ENCODE measurements at places on chromosomes 3 and 15.
A peak's percentile ranks its signal among the peaks of the same experiment; 100 is the strongest.

DNA sequence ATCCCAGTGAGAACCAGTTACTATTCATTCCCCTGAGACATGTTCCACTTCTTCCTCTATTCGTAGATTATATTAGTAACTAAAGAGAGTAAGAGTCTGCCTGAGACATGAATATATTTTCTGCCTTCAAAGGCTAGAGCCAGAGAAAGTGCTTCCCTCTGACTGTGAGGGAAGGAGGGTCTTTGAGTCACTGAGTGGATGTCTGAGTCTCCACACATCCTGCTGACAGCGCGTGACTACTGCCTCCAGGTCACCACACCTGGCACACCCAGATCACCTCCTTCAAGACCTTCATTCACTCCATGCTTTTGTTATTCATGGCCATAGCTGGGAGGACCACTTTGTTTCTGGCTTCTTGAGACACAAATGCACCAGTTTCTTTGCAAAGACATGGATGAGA lies 135.6 kb downstream of the SOX2 start:
- DNase-seq: no peak

DNA sequence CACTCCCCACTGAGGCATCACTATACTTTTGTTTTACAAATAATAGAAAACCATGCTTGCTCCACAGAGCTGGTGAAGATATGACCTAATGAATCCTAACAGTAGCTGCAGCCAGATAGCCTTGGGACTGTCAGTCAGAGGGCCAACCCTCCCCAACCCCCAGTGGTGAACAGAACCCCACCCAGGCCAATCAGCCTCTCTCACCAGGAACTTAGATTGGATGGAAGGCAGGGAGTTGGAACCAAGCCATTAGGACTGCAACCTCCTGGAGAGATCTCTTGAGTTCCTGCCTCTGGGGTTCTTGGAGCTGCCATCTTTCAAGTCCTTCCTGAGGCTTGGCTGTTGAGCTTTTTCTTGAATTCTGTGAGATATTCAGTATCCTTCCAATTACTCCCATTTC lies 3.0 kb upstream of the MRPS22 start:
- DNase-seq: no peak

DNA sequence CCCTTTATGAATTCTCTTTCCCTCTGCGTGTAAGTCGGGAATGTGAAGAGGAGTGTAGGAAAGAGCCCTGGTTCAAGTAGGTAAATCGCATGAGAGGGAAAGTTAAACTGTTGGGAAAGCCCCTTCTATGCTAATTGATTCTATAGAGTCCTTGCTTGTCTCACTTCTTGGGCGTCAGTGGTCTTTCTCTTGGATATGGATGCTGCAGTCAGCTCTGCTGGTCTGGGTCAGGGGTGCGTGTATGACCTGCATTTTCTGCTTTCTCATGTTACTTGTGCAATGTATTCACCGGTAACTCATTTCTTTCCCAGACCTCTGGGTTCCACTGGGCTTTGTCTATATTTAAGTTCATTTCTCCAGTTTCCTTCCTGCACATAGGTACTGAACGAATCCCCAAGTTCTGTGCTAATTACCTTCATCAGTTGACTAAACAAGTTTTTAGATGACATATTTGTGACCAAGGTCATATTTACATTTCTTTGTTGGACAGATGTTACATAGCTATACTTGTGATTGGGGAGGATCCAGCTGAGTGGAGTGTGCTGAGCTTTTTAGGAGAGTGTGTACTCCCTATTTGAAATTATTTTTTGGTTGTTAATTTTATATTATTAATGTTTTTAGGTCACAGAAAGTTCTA lies 1.4 kb downstream of the SETD5 start:
- DNase-seq: peak; percentile 39

DNA sequence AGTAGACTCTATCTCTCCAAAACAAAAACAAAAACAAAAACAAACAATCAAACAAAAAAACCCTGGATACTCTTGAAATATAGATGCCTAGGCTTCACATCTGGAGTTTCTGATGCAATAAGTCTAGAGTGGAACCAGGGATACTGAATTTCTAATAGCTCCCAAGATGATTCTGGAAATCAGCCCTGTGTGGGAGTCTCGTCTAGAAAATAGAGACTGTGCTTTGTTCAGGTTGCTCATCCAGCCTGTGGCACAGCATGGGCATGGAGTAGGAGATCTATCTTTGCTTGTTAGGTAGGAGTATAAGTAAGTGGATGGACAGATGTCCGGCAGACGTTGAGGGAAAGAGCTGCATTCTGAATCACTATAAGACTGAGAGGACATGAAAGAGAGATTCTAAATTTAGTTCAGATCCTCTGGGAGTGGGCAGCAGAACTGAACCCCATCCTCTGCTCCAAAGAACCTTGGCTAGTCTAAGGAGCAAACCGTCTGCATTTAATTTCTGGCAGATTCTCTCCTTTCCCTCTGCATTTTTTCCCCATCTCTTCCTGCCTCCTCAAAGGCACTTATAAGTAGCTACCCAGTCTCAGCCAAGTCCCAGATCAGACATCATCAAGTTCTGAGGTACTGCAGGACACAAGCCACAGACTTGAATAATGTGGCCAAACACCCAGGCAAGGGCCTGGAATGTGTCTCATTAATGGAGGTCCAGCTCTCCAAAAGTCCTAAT lies 92.6 kb upstream of the STRIT1 start:
- no peak for DNase-seq

- DNase-seq: no peak
Measured at GRCh38 chr15:60582370-60583036, 103.6 kb upstream of the ICE2 start.

DNA sequence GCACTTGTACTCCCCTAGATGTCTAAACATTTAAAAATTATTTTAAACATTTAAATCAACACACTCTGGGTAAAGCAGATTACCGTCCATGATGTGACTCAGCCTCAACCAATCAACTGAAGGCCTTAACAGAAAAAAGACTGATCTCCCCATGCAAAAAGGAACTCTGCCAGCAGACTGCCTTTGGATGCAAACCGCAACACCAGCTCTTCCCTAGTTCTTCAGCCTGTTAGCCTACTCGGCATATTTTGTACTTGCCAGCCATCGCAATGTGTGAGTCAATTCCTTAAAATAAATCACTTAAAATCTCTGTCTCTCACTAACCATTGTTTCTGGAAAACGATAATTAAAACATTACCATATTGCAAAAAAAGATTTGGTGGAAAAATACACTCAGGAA lies 375.9 kb downstream of the RSL24D1 start:
- DNase-seq: no peak

DNA sequence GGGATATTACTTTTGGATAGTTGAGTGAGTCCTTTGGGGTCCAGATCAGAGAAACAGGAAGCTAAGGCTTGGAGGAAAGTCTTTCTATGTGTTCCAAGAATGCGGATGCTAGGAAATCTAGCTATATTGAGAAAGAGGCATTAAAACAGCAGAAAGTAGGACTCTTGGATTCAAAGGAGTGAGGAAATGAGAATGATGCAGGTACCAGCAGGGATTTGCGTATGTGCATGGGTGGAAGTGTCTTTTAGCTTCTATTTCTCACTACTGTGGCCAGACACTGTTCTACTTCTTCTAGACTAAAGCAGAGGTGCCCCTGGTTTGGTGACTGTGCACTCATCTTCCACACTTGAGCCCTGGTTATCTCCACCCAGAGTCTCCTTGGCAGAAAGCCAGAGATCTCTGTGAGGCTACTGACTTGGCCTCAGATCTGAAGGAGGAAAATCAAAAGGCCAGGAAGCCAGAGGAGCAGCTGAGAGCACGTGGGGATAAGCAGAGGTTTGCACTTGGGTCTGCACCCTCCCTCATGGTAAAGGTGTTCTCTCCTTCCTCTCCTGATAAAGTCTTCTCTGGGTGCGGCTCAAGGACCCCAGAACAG lies 44.3 kb downstream of the ATP2B2 start:
- no peak for DNase-seq

GRCh38 chr3:95971573-95971972 lies 842.8 kb upstream of the EPHA6 start:
- no peak for DNase-seq

GRCh38 chr15:28128031-28128430 lies 28.9 kb upstream of the OCA2 start:
- no peak for DNase-seq

DNA sequence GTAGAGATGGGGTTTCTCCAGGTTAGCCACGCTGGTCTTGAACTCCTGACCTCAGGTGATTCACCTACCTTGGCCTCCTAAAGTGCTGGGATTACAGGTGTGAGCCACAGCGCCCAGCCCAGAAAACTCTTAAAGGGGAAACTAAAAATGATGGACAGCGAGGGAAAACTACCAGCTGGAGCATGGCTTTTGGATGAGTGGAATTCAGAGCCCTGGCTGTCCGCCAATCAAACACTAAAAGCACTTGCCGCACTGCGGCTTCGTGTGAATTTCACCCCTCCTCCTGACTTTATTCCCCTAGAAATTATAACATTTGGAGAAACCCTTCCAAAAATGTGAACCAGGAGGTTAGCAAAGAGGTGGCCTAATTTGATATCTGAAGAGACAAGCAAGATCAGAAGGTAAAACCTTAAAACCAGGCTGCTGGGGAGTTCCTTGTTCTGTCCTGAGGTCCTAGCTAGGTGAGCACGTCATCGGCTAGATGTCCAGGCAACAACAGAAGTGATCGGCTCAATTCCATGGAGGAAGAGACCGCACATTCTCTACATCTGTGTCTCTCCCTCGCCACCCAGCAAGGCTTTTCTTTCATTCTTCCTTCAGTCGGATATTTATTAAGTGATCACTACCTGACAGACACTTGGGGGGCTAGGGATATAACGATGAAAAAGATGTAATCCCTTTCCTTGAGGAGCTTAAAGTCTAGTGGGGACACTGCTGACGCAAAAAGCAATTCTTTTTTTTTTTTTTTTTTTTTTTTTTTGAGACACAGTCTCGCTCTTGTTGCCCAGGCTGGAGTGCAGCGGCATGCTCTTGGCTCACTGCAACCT lies 1.7 kb downstream of the TM4SF19 start:
- DNase-seq: no peak

GRCh38 chr3:11482021-11482420 lies 161.7 kb downstream of the VGLL4 start:
- DNase-seq: no peak

DNA sequence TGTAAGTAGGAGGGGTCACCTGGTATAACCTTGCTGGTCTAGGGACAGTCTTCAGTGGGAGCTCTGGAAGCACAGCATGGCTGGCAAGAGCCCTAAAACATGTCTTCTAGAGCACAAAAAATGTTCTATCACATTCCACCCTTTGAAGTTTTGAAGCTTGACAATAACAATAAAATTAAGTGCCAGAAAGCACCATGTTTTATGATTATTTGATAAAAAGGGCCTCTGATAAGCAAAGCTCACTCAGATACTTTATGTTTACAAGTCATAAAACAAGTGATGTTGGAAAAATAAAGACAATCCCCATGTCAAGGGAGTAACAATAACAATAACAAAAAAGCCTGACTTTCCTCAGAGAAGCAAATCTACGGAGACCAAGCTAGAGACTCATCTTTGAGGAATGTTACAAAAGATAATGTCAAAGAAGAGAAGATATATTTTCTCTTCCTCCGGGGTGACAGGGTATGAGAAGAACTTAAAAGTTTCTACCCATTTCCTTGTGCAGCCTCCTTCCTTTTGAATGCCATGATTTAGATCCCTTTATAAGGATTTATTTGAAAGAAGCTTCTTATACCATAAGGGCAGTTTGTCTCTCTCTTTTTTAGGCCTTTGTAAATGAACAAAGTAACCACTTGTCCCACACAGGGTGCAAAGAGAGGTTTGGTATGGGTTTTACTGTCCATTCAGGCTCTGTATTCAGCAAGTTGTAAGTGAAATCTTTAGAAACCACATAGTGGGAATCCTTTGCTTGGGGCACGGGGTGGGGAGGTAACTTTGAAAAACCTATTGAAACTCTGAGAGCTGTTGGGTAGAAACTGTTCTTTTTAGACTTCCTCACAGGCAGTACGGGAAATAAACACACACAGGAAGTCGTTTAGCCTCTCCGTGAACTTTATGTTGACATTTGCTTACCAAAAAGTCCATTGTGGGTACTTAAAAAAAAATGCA lies 109.6 kb upstream of the RBMS3 start:
- no peak for DNase-seq

DNA sequence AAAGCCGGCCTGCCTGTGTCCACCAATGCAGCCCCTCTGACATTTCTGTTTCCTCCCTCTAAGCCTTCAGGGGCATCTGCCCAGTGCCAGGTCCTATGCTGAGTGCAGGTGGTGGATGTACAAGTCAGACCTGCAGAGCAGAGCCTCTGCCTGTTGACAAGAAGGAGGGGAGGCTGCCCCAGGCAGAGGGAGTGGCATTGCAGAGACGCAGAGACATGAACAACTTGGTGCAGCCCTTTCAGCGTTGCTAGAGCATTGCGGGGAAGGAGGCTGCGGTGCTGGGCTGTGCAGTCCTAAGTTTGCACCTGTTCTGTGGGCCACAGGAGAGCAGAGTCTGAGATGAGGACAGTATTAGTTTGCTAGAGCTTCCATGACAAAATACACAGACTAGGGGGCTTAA lies 65.2 kb downstream of the LSM3 start:
- DNase-seq: no peak

DNA sequence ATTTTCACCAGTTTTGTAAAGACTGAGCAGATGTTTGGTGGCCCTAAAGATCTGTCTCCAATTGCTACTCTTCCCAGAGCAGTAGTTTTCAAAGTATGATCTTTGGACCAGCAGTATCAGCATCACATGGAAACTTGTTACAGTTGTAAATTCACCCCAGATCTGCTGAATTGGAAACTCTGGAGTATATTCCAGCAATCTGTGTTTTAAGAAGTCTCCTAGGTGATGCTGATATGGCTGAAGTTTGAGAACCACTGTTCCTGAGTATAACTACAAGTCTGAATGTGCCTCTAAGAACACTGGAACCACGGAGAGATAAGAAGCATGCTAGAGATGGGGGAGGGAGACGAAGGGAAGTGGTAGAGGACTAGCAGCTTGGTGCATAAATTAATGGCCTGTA lies 45.7 kb downstream of the NUDT16 start:
- DNase-seq: no peak

- no peak for DNase-seq
Measured at GRCh38 chr3:32822609-32823498, 5.1 kb downstream of the TRIM71 start.

DNA sequence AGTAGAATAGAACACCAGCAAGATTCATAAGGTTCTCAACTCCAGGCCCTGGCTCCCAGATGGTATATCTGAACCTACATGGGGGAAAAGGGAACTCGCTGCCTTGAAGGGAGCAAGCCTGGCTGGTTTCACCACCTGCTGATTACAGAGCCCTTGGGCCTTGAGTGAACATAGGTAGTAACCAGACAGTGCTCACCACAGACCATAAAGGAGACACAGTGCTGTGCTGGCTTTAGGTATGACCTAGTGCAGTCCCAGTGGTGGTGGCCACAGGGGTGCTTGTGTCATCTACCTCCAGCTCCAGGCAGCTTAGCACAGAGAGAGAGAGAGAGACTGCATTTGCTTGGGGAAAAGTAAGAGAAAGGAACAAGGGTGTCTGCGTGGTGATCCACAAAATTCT lies 409.8 kb downstream of the FGF12 start:
- no peak for DNase-seq

- DNase-seq: no peak
Measured at GRCh38 chr3:57199895-57200297, at the start of gene HESX1. HESX1 (minus strand) TSS chr3:57199978; CDS start chr3:57199918, 60 bp downstream.

GRCh38 chr15:22936577-22937472 lies 43.3 kb downstream of the CYFIP1 start:
- DNase-seq: no peak

- no peak for DNase-seq
Measured at GRCh38 chr3:167480748-167481147, 6.9 kb upstream of the SERPINI2 start.

Data from HS-27A (cell line).